ENCODE measurements at places on chromosomes 6 and 20.

- no peak for DNase-seq
Observed at GRCh38 chr20:44041001-44041400, 126.3 kb downstream of the TOX2 start.

- no peak for DNase-seq
Observed at GRCh38 chr20:19510611-19511010, 247.4 kb upstream of the RIN2 start.

GRCh38 chr6:5084781-5085647, at the start of gene PPP1R3G:
TSS of gene PPP1R3G (plus strand) at chr6:5085341. CDS start at chr6:5085486, 145 bp downstream.
- peak; percentile 73 for DNase-seq

DNA sequence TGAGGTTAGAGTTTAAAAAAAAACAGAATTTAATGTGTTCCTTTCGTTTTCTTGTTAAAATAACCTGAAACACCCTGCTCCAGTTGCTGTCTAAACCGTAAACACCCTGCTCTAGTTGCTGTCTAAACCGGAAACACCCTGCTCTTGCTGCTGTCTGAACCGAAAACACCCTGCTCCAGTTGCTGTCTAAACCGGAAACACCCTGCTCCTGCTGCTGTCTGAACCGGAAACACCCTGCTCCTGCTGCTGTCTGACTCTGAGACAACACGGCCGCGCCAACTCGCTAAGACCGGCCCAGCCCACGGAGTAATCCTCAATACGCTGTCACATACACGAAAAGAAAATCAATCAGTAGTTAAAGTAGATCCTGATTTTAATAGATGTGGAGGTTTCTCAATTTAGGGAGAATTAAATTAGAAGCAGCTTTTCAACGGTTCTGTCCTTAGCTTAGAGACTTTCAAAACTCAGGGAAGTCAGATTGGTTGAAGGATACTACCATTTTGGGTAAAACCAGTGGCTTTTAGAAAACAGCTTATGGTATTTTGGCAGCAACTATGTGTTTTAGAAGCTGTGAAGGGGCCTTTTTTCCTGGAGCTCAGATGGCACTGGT, 98.3 kb downstream of the RAMACL start:
- DNase-seq, result peak; percentile 77

- DNase-seq, result no peak
Observed at GRCh38 chr6:79081663-79082062, 3.6 kb upstream of the PHIP start.

GRCh38 chr20:59647271-59647670, 42.9 kb downstream of the PHACTR3 start:
- DNase-seq, result no peak

DNA sequence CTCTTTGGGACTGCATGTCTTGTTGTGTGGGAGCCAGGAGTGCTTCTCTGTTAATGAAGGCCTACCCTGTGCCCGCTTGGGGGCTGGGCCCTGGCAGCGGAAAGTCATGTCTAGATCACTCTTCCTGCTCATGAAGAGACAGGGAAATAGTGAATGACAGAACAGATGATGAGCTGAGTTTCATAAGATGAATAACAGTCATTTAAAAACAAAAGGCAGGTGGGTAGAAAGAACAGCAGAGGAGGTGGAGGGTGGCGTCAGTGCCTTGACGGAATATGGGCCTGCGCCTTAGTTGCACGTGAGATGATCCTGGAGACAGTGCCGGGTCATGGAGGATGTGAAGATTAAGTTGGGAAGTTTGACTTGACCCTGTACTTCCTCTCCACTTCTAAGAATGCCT, 85.5 kb downstream of the ARID1B start:
- no peak for DNase-seq

DNA sequence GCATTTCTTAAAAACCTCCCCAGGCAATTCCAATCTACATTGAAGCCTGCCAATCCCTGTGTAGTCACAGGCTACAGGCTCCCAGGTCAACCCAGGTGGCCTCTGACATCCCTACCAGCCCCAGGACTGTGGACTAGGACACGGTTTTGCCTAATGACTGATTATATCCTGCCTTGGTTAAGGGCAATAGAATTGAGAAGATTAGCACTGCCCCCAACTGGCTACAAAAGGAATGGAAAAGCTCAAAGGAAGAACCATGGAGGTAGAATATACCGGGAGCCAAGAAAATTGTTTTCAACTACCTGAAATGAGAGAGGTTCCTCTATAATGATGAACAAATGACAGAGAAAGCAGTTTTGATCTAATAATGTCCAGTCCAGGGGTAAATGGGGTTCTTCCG, 421.1 kb upstream of the AGPAT4 start:
- DNase-seq, result no peak

- no peak for DNase-seq
Observed at GRCh38 chr6:87518453-87518852, 45.7 kb downstream of the SLC35A1 start.

DNA sequence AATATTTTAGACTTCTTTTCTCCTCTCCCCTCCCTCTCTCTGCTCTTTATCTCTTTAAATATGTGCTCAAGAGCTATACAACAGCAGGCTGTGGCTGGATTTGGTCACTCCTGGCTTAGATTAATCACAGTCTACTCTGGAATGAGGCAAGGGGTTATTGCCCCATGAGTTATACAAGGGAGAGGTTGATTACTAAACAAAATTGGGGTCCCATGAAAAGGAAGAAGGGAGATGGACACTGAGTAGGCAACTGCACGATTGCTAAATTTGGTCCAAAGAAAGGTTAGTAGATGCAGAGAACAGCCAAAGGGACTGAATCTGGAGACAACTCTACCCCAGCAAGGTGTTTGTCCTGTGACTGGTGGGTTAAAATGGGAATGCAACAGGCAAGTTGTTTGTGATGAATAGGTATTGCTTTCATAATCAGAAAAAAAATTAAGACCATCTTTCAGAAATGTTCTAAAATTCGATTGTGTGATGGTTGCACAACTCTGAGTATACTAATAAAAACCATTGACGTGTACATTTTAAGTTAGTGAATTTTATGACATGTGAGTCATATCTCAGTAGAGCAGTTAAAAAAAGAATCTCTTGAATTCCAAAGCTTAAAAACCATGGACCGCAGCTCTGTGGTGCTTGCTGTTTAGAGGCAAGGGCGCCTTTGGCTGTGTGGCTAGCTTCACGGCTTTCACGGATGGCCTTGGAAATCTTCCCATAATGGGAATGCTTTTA, 57.1 kb downstream of the KIZ start:
- no peak for DNase-seq

GRCh38 chr6:69162811-69163210, 527.7 kb downstream of the ADGRB3 start:
- no peak for DNase-seq

- DNase-seq, result no peak
Observed at GRCh38 chr20:62413025-62413570, 6.0 kb upstream of the CABLES2 start.

- no peak for DNase-seq
Observed at GRCh38 chr6:6277413-6277812, 43.0 kb downstream of the F13A1 start.

DNA sequence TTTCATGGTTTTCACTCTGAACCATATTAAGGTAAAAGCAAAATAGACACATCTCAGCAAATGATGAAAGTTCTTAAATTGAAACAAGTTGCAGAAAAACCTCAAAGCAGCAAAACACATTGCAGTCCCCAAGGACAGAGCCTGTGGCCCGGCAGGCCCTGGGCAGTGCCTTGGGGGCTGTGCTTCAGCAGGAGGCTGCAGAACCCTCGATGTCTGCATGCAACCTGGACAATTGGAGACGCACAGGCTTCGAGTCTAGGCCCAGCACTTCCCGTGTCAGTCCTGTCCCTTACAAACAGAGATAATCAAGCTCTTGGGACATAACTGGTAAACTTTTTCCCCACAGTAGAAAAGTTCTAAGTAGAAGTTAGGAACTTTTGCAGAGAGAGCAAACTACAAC, 9.2 kb downstream of the PYGB start:
- no peak for DNase-seq

DNA sequence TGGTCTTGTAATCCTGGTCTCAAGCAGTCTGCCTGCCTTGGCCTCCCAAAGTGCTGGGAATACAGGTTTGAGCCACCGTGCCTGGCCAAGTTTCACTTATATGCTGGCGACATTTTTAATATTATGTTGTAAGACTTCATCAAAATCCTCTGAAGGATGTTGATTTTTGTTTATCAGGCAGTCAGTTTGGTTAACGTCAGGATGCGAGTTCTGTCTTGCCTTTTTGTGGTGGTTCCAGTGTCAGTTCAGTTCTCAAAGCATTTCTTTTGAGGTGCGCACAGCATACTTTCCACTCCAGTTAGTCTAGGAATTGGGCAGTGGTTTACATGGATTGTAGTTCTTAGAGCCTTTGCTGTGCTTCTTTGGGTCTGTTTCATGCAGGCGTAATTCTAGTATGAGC, 24.9 kb downstream of the SCAF8 start:
- no peak for DNase-seq

DNA sequence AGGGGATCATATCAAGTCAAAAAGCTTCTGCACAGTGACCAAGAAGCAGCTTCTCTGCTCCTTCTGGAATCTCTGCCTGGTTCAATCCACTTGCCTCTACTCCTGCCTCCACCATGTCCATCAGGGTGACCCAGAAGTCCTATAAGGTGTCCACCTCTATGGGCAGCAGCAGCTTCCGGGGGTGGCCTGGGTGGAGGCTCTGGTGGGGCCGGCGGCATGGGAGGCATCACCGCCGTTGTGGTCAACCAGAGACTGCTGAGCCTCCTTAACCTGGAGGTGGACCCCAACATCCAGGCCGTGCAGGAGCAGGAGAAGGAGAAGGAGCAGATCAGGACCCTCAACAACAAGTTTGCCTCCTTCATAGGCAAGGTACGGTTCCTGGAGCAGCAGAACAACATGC, 159.3 kb downstream of the PRKN start:
- DNase-seq, result no peak
